ENCODE measurements at places on chromosomes 13 and 19. TPM values are rescaled to one million over a fixed set of nuclear protein-coding genes. Genes with fewer than 3 reads are reported as not detected.

Gene CGB1
- total RNA-seq = 0.28 TPM

Gene BCAM
- 5.4 TPM for total RNA-seq

Gene NCLN
- 76.9 TPM for total RNA-seq

Gene MCEMP1
- total RNA-seq = not detected

Gene SUPT20H
- 40.1 TPM for total RNA-seq

Gene ZNF493
- 5.2 TPM for total RNA-seq

Gene N4BP2L1
- 8.2 TPM for total RNA-seq

Gene LRRC4B
- total RNA-seq = 0.38 TPM

Gene EMC10
- total RNA-seq = 33.9 TPM

Gene ZNF415
- 5.8 TPM for total RNA-seq

Gene FOXA3
- total RNA-seq = not detected

Gene ACER1
- total RNA-seq = not detected

Gene MFSD12
- 130 TPM for total RNA-seq

Gene UPF1
- 65.4 TPM for total RNA-seq

Gene SIAH3
- total RNA-seq = not detected

Gene PDE4C
- total RNA-seq = 4.2 TPM

Gene OR7D2
- not detected for total RNA-seq

Gene PLIN5
- total RNA-seq = not detected

Gene NEK5
- total RNA-seq = 0.28 TPM

Gene RFX2
- total RNA-seq = 4.5 TPM

Gene MPND
- 3.8 TPM for total RNA-seq

Gene PGPEP1
- 61.2 TPM for total RNA-seq

Gene GNG7
- under 0.01 TPM for total RNA-seq

Gene KLK3
- total RNA-seq = not detected
